ENCODE measurements at places on chromosomes 1 and 21.

GRCh38 chr21:28215214-28215954 is 777.3 kb downstream of the LTN1 start:
- peak; percentile 53 for DNase-seq

- peak; percentile 15 for DNase-seq
Measured at GRCh38 chr1:172394141-172394751, 26.2 kb upstream of the C1orf105 start.

DNA sequence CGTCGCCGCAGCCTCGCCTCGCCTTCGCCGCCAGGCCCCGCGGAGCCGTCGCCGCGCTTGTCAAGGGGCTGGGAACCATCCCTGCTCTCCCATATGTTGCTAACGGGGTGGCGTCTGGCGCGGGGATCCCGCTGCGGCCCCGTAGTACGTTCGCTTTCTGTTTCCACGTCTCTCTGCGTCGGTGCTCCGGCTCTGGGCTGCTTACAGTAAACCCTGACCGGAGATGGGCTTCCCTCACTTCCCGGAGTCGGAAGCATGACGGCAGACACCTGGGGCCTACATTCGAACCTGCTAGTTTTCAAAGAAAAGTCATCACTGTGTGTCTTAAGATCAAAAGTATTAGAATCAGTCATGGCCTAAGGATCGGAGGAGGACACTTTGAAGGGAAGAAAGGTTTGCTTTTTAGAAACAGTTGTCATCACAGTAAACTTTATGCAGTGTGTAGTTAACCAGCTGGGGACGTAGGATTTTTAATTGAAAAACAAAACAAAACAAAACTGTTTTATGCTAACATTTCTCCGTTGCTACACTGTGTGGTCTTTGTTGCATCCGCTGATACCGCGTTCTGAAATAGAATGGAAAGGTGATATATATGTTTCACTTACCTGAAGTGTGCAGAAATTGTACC is 69.0 kb downstream of the SLC35A3 start:
- peak; percentile 74 for DNase-seq

- no peak for DNase-seq
Measured at GRCh38 chr1:185292237-185292636, 24.8 kb downstream of the IVNS1ABP start.

DNA sequence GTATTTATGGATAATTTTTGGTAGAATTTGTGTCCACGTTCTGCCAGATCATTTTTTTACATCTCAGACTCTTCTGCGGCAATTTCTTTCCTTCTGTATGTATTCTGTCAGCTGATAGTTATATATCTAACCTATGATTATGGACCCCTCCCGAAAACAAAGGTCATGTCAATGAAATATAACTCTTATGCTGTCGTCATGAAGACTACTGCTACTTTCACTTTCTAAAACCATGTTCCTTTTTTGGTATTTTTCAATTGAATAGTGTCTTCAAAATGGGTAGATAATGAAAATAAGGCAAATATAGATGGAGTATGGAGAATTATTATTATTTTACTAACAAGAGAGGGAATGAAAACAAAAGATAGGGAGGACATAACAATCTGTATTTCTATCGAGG is 3.2 kb downstream of the ANGPTL1 start:
- DNase-seq, result peak; percentile 66

- no peak for DNase-seq
Measured at GRCh38 chr1:64318428-64318827, 115.0 kb downstream of the UBE2U start.

- DNase-seq, result peak; percentile 65
Measured at GRCh38 chr1:55695552-55695951, 480.4 kb upstream of the USP24 start.

DNA sequence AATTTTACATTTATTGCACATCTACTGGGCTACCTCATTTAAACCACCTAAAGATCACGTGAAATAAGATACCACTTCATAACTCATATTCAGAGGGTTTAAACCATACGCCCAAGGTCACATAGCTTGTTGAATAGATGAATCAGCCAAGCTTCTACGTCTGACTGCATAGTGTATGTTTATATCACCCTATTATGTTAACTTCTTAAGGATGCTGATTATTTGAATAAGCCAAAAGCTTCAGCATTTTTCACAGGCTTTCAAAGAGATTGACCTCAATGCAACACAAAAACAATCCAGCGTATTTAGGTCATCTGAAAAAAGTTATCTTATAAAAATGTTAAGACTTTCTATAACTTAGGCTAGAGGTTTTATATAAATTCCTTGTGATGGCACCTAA is 373.8 kb downstream of the TGFB2 start:
- DNase-seq, result peak; percentile 93

- peak; percentile 98 for DNase-seq
Measured at GRCh38 chr1:231395076-231395997, 26.8 kb downstream of the EGLN1 start.

DNA sequence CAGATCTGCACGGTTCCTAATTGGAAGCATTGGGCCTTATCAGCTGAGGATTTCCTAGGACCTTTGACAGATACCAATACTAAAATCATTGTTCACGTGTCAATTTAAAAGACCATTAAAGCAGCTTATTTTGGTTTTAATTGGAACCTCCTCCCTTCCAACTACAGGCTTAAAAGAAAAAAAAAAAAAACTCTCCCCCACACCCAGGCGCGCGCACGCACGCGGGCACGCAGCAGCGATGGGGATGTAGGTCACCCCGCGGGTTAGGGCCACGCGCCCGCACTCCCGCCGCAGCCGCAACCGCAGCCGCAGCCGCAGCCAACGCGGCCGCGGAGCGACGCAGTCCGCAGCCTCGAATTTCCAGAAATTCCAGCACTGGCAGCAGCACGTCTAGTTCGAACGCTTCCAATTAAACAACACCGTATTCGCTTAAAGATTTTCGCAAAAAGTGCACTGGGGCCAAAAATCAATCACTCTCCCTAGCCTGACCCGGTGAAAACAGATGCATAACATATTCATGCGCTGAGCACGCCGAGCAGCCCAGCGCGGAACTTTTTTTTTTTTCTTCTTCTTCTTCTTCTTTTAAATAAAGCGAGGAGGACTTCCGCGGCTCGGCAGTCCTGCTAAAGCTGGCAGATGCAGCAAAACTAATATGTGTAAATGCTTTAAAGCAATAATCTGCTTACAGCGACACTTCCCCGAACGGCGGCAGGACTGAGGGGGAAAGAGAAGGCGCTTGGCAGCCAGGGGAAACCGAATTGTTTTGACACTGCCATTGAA is 13.3 kb upstream of the BARHL2 start:
- DNase-seq, result peak; percentile 19

GRCh38 chr1:231186356-231187115 is 24.7 kb downstream of the TRIM67 start:
- no peak for DNase-seq
